ENCODE measurements at places on chromosomes 6 and 20.

DNA sequence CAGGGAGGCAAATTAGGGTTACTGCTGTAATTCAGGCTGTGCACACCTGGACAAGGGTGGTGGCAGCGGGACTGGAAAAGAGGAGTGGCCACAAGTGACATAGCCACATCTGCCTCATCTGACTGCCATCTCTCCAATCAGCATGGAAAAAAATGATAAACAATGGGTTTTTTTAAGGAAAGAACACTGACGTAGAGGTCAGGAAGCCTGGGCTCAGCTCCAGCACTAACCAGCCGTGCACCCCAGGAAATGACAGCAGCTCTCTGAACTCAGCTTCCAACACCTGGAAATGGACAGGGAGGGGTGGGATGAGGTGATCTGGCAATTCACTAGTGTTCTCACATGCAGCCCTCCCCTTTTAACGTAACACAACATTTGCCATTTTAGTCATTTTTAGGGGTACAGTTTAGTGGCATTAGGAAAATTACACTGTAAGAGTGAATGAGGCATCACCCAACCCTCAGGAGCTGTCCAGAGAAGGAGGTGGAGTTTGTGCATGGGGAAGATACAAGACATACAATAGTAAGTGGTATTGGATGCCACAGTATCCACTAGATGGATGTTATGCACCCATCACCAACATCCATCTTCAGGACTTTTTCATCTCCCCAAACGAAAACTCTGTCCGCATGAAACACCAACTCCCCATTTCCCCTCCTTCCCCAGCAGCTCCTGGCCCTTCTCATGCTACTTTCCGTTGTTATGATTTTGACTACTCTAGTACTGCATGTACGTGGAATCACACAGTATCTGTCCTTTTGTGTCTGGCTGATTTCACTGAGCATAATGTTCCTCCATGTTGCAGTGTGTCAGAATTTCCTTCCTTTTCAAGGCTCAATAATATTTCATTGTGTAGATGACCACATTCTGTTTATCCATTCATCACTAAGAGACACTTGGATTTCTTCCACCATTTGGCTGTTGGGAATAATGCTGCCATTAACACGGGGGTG is 215.5 kb upstream of the ECI2 start:
- no peak for DNase-seq

DNA sequence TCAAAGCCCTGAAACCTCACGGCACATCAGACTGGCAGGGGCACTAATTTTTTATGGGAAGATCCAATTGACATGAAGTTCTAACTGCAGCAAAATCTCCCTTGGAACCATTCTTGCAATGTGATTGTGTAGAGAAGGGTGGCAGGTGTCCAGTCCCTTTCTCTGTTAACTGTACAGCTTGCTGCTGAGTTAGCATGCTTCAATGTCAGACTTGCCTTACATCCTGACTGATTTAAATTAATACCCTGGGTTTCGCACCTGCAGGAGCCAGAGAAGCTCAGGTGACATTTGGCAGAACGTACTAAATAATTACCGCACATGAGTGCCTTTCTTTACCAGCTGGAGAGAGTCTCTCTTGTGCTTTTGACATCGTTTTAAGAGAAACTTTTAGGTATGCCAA is 123.0 kb downstream of the DOK5 start:
- no peak for DNase-seq

DNA sequence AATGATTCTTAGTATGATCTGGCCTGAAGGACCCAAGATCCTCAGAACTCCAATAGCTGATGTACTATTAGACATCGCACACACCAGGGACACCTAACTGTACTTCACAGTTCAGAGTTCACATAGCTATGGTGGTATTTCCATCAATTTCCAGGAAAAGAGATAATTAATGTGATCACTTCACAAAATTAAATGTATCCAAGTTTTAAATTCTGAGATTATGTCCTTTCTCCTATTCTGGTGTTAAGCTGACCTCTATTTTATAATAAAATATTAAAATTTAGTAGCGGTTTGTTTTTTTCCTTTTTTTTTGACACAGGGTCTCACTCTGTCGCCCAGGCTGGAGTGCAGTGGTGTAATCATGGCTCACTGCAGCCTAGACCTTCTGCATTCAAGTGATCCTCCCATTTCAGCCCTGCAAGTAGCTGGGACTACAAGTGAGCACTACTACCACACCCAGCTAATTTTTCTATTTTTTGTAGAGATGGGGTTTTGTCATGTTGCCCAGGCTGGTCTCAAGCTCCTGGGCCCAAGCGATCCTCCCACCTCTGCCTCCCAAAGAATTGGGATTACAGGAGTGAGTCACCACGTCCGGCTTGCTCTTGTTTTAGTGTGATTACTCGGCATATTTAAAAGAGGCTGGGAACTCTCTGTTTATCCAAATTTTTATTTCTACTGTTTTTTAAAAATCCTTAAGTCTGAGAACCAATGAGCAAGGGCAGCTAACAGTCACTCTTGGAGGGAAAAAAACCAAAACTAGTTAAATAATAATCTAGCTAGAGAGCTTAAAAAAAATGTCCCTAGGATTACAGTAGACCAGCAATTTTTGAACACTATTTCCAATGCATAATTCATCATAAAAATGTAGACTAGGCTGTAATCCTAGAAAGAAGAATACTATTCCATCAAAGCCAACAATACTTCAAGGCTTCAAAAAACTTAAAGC is 16.0 kb downstream of the KIF13A start:
- DNase-seq, result no peak

GRCh38 chr6:136252441-136252840 is 2.3 kb upstream of the MTFR2 start:
- DNase-seq, result no peak

GRCh38 chr20:19812056-19812455 is 54.0 kb downstream of the RIN2 start:
- DNase-seq, result no peak

GRCh38 chr6:142898927-142899895 is 45.8 kb downstream of the HIVEP2 start:
- no peak for DNase-seq

DNA sequence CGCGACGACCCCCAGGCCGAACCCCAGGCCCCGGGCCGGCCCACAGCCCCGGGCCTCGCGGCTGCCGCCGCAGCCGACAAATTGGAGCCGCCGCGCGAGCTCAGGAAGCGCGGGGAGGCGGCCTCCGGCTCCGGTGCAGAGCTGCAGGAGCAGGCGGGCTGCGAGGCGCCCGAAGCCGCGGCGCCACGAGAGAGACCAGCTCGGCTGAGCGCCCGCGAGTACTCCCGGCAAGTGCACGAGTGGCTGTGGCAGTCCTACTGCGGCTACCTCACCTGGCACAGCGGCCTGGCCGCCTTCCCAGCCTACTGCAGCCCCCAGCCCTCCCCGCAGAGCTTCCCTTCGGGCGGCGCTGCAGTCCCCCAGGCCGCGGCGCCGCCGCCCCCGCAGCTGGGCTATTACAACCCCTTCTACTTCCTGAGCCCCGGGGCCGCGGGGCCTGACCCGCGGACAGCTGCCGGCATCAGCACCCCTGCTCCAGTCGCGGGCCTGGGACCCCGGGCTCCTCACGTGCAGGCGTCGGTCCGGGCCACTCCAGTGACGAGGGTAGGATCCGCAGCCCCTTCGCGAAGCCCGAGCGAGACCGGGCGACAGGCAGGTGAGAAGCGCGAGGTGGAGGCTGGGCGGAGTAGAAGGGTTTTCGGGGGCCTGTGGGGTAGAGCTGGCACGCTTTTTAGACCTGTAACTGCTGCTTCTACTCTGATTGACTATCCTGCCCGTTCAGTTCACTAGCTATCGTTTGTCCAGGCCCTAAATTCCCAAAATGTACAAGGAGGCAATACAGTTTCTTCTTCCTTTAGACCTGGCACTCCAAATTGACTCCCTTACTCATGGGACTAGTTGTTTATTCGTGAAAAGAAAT is 654 bp downstream of the FAM8A1 start:
- DNase-seq, result no peak

DNA sequence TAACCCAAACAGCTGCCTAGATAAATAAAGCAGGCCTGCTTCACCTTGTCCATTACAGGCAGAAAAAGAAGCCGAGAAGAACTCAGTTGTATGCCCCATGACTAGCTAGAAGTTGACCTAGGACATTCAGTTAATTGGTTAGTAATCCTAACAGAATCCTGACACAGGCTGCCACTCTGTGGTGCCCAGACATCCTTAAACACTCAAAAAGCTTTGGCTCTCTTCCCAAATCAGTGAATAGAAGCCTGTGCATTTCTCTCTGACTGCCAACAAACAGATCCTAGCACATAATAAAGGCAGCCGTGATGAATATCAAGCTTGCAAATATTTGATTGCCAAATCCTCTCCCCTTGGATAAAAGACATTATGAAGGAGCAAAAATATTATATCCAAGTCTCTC is 519.1 kb upstream of the EYS start:
- DNase-seq, result no peak

DNA sequence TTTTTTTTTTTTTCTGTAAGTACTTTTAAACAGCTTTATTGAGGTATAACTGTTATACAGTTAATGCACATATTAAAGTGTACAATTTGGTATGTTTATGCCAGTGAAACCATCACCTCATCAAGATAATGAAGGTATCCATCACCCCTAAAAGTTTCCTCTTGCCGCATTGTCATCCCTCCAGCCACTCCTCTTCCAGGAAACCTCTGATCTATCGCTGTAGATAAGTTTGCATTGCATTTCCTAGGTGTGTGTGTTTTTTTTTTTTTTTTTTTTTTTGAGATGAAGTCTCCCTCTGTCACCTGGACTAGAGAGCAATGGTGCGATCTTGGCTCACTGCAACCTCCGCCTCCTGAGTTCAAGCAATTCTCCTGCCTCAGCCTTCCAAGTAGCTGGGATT is 3.1 kb downstream of the SLX4IP start:
- no peak for DNase-seq

- DNase-seq, result no peak
Measured at GRCh38 chr20:36860811-36861624, 14.9 kb upstream of the TLDC2 start.

- DNase-seq, result no peak
Measured at GRCh38 chr6:7254980-7255835, 57.8 kb downstream of the SSR1 start.

- DNase-seq, result no peak
Measured at GRCh38 chr6:158233214-158233795, 65.2 kb downstream of the GTF2H5 start.

- no peak for DNase-seq
Measured at GRCh38 chr6:2708456-2708855, 42.3 kb downstream of the MYLK4 start.

- no peak for DNase-seq
Measured at GRCh38 chr6:7269816-7270215, 43.2 kb downstream of the SSR1 start.

- DNase-seq, result no peak
Measured at GRCh38 chr6:13001927-13002326, 285.4 kb downstream of the PHACTR1 start.

- no peak for DNase-seq
Measured at GRCh38 chr6:157513004-157513603, 132.1 kb downstream of the ZDHHC14 start.

GRCh38 chr20:3177746-3178485 is 4.6 kb upstream of the LZTS3 start:
- DNase-seq, result no peak

DNA sequence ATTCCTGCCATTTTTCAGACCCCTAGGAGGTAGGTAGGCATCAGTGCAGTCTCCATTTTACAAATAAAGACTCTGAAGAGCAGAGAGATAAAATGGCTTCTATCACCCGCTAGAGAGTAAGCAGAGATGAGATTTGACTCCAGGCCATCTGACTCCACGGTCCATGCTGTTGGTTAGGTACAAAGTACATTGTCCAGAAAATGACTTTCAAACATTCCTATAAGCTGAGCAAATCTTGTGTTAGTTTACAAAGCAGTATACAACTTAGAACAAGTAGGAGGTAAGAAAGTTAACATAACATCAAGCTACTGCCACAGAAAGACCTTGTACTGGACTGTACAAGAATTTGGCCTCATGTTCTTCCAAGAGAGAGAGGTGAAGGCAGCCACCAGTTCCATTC is 14.9 kb downstream of the BTN1A1 start:
- no peak for DNase-seq

- DNase-seq, result no peak
Measured at GRCh38 chr6:13009461-13009860, 292.9 kb downstream of the PHACTR1 start.

GRCh38 chr6:30493643-30494250 is 4.4 kb downstream of the HLA-E start:
- no peak for DNase-seq

DNA sequence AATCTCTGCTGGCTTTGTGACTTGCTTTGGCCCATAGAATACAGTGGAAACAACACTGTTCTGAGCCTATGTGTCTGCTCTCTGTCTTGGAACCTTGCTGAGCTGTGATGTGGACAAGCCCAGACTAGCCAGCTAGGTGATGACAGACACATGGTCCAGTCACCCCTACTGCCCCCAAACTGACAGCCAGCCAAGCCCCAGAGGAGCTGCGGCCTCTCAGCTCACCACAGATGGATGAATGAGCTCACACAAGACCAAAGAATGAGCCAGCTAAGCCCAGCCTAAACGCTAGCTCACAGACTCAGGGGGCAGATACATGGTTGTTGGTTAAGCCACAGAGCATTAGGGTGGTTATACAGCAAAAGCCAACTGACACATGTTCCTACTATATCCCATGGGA is 4.1 kb downstream of the AARS2 start:
- no peak for DNase-seq

DNA sequence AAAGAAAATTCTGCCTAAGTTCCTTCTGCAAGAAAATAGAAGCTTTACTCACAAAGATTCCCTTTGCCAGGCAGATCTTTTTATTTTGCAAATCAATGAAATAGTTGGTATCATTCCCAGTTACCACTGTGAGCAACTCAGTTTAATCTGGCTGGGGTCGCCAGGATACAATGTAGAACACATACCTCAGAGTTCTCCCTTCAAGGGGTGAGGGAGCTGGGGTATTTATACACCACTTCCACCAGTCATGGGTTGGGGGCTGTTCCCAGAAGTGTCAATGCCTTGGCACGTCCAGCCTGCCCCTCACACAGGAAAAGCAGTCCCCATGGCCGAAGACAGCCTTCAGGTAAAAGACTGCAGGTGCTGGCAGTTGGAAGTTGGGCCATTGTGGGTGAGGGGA is 86.2 kb downstream of the SLC24A3 start:
- DNase-seq, result no peak

DNA sequence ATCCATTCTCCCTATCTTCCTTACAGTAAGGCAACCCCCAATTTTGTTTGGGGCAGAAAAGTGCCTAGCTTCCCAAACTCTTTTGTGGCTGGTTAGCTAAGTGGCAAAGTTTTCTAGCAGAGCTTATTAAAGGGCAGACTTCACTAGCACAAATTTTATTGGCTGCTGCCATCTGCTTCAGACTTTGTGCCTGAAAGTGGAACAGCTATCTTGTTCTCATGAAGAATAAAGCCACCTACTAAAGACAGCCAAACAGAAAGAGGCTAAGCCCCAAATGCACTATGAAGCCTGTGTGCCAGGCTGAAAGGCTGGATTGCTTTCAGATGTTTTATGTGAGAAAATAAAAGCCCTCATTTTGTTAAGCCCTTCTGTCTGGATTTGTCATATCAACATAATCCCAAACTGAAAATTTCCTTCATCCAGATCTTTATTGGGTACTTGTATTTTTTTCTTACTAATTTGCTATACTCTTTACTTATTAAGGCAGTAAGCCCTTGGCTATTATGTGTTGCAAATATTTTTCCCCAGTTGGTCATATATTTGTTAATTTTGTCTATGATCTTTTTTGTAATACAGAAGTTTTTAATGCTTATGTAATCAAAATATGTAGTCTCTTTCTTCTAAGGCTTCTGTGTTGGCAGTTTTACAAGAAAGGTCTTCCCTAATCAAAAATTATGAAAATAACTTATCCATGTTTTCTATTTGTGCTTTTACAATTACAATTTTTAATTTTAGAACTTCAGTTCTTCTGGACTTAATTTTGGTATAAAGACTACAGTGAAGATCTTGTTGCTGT is 191.1 kb downstream of the TASP1 start:
- DNase-seq, result no peak
